ENCODE measurements at places on chromosomes 4 and X. TPM values are rescaled to one million over a fixed set of nuclear protein-coding genes. Genes with fewer than 3 reads are reported as not detected.

GRCh38 chrX:148813422-148813821, 313.0 kb downstream of the AFF2 start:
- no peak overlapping the region for H3K4me3 ChIP-seq
- H3K27ac ChIP-seq, result no peak overlapping the region
- no peaks in the 10 kb centered on the region for H3K4me1 ChIP-seq
- DNase-seq, result no peak
- no peaks in the 10 kb centered on the region for H3K27me3 ChIP-seq

DNA sequence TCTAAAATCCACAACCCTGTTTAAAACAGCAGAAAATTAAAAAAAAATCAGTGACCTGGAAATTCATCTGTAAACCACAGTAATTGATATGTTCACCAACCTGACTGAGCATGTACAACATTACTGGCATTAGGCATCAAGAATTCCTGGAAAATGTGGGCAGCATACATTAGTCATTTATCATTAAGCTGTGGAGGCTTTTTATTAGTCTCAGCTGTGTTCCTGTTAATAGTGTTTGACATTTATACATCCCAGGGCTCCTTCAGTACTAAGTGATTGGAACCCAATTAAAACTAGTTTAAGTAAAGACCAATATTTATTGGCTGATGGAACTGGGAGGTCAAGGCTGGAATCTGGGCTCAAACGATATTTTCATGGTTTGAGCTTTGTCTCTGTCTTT, 227.3 kb upstream of the GIMD1 start:
- no peak for DNase-seq
- H3K4me3 ChIP-seq, result no peak overlapping the region
- no peak overlapping the region for H3K27ac ChIP-seq

GRCh38 chrX:101550751-101551379, 518 bp downstream of the ARMCX1 start:
- H3K4me1 ChIP-seq, result no peaks in the 10 kb centered on the region
- H3K36me3 ChIP-seq, result no peaks in the 10 kb centered on the region
- H3K27me3 ChIP-seq, result no peaks in the 10 kb centered on the region
- peak; percentile 30 for DNase-seq
- H3K4me3 ChIP-seq, result peak overlapping the region; percentile 57

DNA sequence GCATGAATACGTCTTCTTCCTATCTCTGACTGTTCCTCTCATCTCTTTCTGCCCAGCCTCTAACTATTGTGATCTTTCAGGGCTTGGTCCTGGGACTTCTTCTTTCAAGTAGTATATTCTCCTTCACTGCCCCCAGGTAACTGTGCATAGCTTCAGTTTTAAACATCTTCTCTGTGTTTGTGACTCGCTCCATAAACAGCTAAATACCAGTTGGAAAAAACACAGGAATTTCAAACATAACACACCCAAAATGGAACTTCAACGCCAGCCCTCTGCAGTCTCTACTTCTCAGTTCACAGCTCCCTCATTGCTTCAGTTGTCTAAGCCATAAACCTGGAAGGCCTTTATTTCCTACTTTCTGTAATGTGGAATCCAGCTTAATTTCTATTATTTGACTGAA, 16.6 kb downstream of the TRIML2 start:
- no peaks in the 10 kb centered on the region for H3K36me3 ChIP-seq
- H3K27ac ChIP-seq, result no peak overlapping the region
- H3K4me3 ChIP-seq, result no peak overlapping the region

TBX22 gene
- total RNA-seq, result not detected

DNA sequence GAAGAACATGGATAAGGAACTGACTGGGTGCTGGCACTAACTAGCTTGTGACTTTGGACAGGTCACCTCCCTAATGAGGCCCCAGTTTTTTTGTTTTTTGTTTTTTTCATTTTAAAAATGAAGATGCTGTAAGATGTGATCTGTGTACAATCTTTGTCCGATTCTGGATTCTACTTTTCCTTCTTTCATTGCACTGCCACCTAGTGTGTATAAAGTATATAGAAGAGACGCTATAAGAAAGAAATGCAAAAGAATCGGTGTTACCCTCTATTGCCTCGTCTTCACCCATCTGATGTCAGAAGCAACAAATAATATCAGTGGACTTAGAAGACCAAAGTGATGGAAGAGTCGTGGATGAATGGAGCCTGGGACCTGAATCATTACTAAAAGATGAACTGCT, 58.6 kb upstream of the P2RY10 start:
- no peaks in the 10 kb centered on the region for H3K36me3 ChIP-seq
- no peaks in the 10 kb centered on the region for H3K27me3 ChIP-seq
- DNase-seq, result no peak
- H3K4me3 ChIP-seq, result no peak overlapping the region

CFAP299 gene
- under 0.01 TPM for total RNA-seq

- H3K27me3 ChIP-seq, result no peaks in the 10 kb centered on the region
- H3K4me3 ChIP-seq, result no peak overlapping the region
- no peak overlapping the region for H3K27ac ChIP-seq
- H3K36me3 ChIP-seq, result no peaks in the 10 kb centered on the region
- DNase-seq, result no peak
Measured at GRCh38 chr4:139663561-139664138, 2.0 kb upstream of the MGST2 start.

NKX3-2 gene
- not detected for total RNA-seq

PLP1 gene
- 727 TPM for total RNA-seq

DNA sequence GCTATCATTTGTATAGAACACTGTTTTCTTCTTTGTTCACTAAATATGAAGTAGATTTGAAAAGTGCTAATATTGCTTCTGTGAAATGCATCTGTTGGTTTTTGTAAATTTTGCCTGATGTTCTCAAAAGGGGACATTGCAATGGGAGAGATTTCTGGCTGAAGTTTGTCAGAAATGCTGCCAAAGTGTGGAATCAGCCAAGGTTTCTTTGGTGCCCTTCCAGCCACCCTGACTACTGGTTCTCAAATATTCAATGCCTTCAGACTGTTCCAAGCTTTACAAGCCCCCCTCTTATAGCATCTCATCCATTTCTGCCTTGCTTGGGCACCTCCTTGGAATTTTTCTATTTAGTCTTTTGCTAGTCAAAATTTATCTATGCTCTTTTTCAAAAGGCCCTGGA, 60.6 kb upstream of the TMLHE start:
- no peak overlapping the region for H3K27ac ChIP-seq
- no peaks in the 10 kb centered on the region for H3K36me3 ChIP-seq
- DNase-seq, result no peak
- H3K4me1 ChIP-seq, result no peaks in the 10 kb centered on the region
- H3K27me3 ChIP-seq, result no peaks in the 10 kb centered on the region
- no peak overlapping the region for H3K4me3 ChIP-seq

EDNRA gene
- total RNA-seq, result 19.0 TPM

CT45A10 gene
- not detected for total RNA-seq

DNA sequence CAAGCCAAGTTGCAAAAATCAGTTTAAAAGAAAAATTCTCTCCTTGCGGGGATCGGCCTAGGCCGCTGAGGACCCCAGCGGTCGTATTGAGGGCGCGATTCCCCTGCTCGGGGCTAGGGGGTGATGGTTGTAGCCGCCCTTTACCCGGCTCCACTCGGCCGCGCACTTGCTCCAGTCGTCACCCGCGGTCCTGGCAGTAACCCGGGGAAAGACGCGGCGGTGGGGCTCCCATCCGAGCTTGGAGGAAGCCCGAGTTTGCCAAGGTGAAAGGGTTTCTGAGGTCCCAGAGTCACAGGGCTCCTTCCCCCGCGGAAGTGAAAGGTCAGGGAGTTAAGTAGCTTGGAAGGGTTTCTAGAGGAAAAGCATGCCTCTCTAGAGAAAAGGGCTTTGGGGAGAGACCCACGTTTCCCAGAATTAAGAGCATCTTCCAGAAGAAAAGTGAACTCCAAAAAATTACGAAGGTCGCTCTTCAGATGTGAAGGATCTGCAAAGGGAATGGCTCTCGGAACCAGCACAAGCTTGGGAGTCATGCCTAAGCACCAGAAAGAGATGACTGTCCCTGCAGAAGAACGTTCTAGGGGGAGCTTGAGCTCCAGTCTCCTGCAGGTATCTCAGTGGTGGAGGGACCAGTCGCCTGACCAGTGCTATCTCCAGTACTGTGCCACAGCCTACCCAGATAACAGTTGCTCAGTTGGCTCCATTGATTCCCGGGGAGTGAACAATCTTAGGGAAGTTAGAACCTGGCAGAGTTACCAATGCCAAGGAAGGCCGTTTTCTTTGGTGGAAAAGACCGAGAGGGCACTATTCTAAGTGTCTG, 875 bp downstream of the LAP3 start:
- H3K4me1 ChIP-seq, result peaks cover 3% of the 10 kb centered on the region
- H3K27ac ChIP-seq, result peak overlapping the region; percentile 93
- H3K27me3 ChIP-seq, result no peaks in the 10 kb centered on the region
- H3K36me3 ChIP-seq, result peaks cover 2% of the 10 kb centered on the region
- peak overlapping the region; percentile 80 for H3K4me3 ChIP-seq
- DNase-seq, result no peak

GRCh38 chr4:47531954-47532321, 46.9 kb downstream of the ATP10D start:
- H3K27ac ChIP-seq, result peak overlapping the region; percentile 56
- no peak for DNase-seq
- no peak overlapping the region for H3K4me3 ChIP-seq
- no peaks in the 10 kb centered on the region for H3K36me3 ChIP-seq
- no peaks in the 10 kb centered on the region for H3K27me3 ChIP-seq

GPRASP2 gene
- total RNA-seq, result 4.8 TPM

- no peaks in the 10 kb centered on the region for H3K4me1 ChIP-seq
- H3K36me3 ChIP-seq, result no peaks in the 10 kb centered on the region
- no peak overlapping the region for H3K4me3 ChIP-seq
- no peaks in the 10 kb centered on the region for H3K27me3 ChIP-seq
Measured at GRCh38 chr4:77617203-77617602, 11.6 kb downstream of the CXCL13 start.

CDX4 gene
- total RNA-seq, result not detected

DNA sequence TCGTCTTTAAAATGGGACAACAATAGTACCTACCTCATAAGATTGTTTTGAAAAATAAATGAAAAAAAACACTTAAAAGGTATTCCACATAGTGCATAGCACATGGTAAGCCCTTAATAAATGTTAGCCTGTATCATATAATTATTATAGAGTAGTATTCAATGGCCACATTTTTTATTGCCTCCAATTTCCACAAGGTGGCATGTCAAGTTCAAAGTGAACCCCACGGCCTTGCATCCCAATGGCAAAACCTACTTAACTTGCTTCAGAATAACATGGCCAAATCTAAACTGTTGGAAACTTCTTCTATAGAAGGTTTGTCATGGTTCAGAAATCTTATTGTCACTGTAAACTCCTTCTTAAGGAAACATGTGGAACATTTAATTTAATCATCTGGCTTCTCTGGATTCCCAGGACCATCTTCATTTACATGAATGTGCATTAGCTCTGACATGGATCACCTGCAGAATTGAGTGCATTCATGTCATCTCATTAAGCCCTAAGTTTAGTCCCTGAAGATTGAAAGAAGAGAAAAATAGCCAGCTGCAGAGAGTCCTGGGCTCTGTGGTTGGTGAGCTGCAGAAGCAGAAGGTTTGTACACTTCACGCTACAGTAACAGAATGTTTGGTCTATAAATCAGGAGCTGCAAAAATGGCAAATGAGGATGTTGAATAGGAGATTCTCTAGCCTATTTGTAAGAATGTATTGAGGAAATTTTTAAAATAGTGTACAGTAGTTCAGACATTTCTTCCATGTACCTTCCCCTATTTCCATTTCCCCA, 61.0 kb downstream of the ANXA3 start:
- H3K36me3 ChIP-seq, result no peaks in the 10 kb centered on the region
- no peak for DNase-seq
- no peak overlapping the region for H3K27ac ChIP-seq
- no peak overlapping the region for H3K4me3 ChIP-seq
